Colonic mucosa (tissue), 4 donors: ENCODE measurements at places on chromosomes 3 and 15.

GRCh38 chr3:45670436-45670835 is 18.8 kb upstream of the SACM1L start:
- DNase-seq = no peak

GRCh38 chr3:190097617-190098016 is 23.1 kb downstream of the P3H2 start:
- DNase-seq = no peak

DNA sequence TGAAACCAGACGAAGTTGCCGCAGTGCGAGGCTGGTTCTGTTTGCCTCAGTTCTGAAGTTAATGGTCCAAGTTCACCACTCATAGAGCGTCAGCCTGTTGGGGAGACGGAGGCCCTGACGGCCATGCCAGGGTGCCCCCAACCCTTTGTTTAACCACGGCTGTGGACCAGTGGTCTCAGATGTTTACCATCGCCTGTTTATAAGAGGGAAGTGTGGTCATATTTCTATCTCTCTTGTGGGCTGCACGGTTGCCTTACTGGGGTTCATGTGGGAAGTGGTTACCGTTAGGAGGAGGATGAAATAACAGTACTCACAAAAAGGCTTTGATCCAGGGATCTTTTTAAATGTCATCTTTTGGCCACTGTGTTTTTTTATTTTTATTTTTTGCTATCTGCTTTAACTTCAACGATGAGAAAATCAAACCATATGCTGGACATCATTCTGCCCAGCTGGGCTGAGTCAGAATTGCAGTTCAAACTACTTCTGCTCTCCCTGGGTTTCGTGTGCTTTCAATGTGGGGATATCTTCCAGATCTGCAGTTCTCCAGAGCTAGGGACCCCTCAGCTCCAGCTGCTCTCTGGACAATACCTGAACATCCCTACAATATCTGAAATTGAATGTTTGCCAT is 17.8 kb downstream of the SMAD3 start:
- no peak for DNase-seq

DNA sequence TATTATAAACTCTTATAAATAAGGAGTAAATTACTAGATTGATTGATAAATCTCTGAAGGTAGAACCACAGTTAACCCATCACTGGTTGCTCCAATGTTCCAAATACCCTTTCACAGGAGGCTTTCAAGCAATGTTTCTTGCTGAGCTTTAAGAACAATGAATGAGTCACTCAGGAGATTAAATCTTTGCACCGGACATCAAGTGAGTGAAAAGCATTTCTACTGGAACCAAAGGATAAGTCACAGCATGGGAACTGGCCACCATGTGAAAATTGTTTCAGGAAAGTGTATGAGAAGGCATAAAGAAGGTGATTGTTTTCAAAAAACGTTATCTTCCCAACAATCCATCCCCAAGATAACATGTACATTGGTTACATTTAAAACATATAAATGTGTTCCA is 90.6 kb downstream of the CNTN3 start:
- no peak for DNase-seq

DNA sequence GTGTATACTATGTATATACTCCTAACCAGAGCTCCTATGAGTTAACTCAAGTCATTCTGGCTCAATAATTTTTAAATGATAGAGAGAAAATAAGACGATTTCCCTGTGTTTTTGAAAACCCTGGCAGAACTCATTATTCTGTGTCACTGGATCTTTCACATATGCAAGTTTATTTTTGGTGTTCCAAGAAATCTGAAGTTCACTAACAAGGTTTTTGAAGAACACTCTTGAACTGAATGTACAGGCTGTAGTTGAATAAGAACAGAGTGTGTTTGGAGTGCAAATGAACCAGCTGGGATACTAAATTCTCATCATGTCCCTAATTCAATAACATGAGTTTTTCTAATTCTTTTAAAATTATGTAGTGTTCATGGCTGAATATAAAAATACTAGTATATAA is 466.9 kb upstream of the SUCLG2 start:
- no peak for DNase-seq

DNA sequence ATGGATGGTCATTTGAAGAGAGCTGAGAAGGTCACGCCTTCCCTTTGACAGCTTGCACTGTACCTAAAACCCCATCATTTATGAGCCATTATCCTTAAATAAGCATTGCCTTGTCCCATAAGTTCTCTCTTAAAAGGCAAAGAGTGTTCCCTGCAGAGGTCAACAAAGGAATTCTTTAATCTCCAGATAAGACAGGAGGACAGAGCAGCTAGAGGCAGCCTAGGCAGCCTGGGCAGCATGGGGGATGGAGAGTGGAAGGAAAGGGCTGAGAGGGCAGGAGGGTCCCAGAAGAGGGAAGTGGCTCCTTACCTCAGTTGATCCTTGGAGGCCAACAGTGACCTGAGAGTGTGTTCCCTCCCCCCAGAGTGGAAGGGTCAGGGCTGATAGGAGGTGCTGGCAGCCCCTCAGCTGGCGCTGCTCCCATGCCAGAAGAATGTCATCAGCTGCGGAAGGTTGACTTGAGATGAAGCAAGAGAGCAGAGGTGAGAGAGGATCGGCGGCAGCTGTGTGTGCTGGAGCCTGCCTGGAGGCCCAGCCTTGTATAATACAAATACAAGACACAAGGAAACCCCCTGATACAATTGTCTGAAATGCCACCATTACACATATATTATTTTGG is 12.8 kb downstream of the KBTBD13 start:
- DNase-seq = no peak

- DNase-seq = no peak
These were observed 6.4 kb downstream of the TMIE start for GRCh38 chr3:46707601-46708011.

DNA sequence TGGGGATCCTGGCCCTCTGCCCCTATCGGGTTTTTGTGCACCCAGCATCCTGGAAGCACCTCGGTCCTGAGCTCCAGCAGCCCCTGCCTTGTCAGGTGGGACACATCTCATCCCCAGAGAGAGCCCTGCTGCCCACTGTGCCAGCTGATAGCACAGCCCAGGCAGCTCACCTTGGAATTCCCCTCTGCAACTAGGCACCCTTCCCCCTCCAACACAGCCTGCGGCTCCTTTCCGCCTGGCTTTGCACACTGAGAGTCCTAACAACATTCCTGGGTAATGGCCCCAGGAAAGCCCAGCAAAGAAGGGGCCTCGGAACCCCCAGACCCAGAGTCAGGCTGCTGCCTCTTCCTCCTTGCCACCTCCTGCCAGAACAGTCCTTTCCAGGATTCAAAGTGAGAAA is 5.9 kb downstream of the HCN4 start:
- no peak for DNase-seq

DNA sequence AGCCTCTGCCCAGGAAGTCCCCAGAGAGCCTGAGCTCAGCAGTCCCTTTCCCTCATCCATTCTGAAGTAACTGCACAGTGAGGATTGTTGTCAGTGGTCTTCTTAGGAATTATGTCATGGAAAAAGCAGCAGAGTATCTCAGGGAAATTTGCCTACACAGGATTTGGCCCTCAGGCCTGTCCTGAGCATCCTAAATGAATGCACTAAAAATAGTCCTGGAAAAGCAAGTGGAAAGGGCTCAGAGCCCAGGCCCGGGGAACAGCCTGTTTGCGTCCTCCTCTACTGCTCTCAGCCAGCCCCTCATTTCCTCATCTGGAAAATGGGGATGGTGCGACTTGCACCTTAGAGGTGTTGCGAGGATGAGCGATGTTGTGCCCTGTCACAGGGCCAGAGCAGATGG is 21.6 kb downstream of the LYSMD4 start:
- no peak for DNase-seq

DNA sequence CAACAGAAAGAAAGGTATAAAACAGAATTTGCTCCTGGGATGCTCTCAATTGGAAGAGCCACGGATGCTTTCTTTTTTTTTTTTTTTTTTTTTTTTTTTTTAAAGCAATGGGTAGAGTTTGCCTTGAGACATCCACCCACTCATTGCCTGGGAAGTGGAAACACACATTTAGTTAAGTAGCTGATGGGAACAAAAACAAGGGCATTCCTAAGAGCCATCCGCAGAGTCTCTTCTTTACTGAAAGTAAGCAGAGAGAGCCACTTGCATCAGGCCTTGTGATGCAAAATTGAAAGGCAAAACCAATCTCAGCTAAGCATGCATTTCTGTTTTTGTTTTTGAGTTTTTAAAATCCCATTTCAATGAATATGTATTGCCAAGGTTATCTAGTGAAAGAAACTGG is 787.9 kb upstream of the LMCD1 start:
- no peak for DNase-seq

DNA sequence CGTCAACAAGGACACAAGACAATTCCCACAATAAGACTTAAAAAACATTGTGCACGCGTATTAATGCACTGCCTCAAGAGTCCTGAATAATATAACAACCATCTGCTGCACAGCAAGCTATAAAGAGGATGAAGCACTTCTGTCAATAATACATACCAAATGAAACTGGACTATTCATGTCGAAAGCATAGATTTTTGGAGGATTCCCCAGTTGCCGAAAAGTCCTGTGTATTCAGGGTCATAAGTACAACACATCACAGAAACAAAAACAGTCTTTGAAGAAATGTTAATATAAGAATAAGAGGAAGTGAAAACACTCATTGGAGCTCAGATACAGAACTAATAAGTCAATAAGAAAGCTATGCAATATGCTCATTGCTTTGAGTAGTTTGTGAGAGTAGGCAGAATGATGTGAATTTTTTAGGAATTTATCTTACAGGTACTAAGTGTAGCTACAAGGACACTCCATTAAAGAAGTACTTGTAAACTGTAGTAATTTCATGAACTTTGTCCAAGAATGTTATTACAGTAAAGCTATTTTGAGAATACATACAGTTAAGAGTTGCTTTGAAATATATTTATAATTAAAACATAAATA is 31.6 kb downstream of the CBLB start:
- no peak for DNase-seq

- no peak for DNase-seq
These were observed 21.8 kb upstream of the SIAH2 start for GRCh38 chr3:150784747-150785125.

- DNase-seq = no peak
These were observed 53.7 kb downstream of the GRIP2 start for GRCh38 chr3:14486460-14486859.

- no peak for DNase-seq
These were observed 3.6 kb downstream of the KAT2B start for GRCh38 chr3:20043825-20044224.

DNA sequence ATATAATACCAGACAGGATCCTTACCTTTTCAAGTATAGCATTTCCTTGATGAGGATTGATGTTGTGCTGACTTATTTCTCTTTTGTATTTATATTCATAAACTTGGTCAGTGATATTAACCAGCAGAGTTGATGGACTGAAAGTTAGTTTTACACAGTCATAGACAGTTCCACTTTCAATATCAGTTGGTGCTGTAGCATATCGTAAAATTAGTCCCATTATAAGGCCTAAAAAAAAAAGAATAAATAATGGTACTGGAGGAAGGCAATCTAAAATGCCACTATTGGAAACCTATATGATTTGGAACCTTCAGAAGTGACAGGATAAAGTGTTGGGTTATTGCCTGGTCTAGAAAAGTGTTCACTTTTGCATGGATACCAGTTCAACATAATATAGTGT is 16.3 kb downstream of the SLC9A9 start:
- no peak for DNase-seq

- DNase-seq = no peak
These were observed 9.5 kb downstream of the C3orf52 start for GRCh38 chr3:112095731-112096130.

DNA sequence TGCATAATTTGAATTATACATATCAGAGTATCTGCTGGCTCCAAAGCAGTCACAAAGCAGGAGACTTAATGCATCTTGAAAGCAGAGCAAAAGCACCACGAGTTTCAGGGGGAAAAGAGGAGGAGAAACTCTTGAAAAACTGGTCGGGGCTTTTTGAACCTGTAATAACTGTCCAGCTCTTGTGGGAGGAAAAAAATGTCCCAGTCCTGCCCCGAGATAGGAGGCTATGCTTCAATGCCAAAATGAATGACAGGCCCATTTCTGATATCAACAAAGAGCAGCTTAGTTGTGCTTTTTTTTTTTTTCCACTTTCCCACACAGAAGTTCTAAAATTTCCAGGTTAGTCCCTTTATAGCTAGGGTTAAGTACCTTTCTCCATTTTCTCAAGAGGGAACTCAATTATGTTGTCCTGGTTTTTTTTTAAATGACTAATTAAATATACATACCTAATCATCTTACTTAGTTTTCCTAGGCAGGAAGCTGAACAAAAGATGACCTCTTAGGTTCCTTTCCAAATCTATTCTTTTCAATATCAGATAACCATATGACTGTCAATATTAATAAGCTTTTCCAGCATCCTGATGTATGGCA is 120.2 kb downstream of the TFDP2 start:
- DNase-seq = no peak

DNA sequence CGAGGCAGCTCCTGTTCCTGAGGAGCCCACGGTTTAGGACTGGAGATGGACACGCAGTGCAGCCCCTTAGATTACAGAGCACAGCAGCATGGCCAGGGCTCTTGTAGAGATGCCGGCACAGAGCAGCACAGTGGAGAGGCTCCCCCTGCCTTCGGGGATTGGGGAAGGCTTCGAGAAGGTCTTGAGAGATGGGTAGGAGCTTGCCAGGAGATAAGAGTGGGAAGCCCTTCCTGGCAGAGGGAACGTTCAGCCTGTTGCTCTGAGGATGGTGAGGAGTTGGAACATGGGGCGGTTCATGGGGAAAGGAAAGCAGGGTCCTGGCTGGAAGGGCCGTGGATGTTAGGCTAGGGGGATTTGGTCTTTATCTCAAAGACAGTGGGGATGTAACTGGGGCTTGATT is 10.0 kb downstream of the EPB42 start:
- DNase-seq = no peak

DNA sequence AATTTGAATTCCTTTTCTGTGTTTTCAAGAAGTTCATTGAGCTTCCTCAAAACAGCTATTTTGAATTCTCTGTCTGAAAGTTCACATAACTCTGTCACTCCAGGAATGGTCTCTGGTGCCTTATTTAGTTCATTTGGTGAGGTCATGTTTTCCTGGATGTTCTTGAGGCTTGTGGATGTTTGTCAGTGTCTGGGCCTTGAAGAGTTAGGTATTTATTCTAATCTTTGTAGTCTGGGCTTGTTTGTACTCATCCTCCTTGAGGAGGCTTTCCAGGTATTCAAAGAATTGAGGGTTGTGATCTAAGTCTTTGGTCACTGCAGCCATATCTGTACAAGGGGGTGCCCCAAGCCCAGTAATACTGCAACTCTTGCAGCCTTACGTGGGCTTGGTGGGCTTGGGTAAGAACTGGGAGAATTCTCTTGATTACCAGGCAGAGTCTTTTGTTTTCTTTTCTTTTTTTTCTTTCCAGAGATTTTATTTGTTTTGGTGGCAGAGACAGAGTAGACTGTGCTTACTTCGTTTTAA is 19.3 kb upstream of the CCNDBP1 start:
- no peak for DNase-seq

GRCh38 chr15:81338170-81339007 is 14.4 kb upstream of the STARD5 start:
- DNase-seq = no peak

- DNase-seq = no peak
These were observed 35.6 kb upstream of the SLC6A1 start for GRCh38 chr3:10956986-10957385.
